ENCODE measurements at places on chromosomes 5 and 9. TPM values are rescaled to one million over a fixed set of nuclear protein-coding genes. Genes with fewer than 3 reads are reported as not detected.

GRCh38 chr5:67610186-67610912, 413.8 kb upstream of the CD180 start:
- DNase-seq, result no peak

- no peak for DNase-seq
Observed at GRCh38 chr5:128403333-128403732, 134.7 kb downstream of the FBN2 start.

DNA sequence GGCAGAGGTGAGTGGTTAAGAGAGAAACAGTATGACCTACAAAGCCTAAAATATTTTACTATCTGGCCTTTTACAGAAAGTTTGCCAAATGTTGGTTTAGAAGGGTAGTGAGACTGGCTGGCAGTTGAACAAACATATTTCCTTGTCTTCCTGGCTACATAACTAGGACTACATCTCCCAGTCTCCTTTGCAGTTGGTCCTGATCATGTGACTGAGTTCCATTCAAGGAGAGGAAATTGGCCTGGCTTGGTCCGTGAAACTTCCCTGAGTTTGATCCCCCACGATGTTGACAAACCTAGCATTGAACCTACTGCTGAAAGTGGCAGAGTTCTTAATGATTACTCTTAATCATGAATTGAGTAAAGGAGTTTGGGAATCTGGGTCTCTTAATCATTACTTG, 280.8 kb downstream of the SLIT3 start:
- DNase-seq, result no peak

DNA sequence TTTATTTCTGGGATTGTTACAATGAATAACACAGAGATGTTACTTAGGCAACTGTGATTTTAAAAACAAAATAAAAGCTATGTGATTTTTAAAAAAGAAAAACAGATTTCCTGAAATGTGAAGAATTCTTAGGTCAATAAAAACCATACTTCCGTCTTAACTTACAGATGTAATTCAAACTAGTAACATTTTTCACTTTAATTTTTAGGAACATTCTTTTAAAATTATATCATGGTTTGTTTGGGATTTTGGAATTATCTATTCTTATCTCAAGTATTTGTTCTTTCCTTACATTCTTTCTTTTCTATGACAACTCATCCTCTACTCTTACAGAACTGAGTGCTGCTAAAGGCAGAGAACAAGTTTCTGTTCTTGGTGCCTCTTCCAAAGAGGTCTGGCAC, 159.5 kb downstream of the RAPGEF6 start:
- DNase-seq, result no peak

- DNase-seq, result peak; percentile 64
Observed at GRCh38 chr5:178291969-178292825, 59.6 kb upstream of the PHYKPL start.

DNA sequence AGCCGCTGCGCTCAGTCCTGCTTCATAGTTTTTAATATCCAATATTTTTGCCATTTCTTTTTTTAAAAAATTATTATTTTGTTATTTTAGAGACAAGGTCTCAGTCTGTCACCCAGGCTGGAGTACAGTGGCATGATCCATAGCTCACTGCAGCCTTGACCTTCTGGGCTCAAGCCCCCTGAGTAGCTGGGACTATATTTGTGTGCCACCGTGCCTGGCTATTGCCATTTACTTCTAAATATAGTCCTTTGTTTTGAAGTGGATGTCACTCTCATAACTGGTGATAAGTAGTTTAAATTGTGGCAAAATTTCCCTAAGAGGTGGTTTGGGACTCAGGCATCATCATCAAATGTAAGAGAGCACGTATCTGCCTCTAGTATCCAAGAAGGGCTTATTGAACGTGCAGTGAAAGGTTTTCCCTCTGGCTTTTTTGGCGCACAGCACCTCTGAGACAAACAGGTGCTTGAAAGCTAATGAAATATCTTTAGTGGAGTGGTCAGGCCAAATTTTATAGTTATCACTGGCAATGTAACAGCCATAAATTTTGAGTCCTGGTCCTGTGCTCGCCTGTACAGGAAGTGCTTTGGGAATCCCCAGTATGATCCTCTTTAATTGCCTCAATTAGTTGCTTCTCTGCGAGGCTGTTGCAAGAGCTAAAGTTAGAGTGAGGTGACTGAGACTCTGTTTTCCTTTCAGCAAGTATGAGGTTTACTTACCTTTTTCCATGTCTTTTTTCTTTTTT, 14.8 kb downstream of the STXBP1 start:
- DNase-seq, result no peak

GRCh38 chr5:172115541-172115982, 72.5 kb downstream of the STK10 start:
- DNase-seq, result peak; percentile 57

DNA sequence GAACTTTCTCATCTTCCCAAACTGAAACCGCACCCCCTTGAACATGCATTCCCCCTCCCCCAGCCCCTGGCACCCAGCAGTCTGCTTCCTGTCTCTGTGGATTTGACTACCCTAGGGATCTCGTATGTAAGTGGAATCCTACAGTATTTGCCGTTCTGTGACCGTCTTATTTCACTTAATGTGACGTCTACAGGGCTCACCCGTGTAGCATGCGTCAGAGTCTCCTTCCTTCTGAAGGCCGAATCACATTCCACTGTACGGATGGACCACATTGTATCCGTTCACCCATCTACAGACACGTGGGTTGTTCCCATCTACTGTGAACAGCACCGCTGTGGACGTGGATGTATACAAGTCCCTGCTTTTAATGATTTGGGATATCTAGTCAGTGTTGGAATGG, 4.5 kb downstream of the PRRX2 start:
- DNase-seq, result no peak

DNA sequence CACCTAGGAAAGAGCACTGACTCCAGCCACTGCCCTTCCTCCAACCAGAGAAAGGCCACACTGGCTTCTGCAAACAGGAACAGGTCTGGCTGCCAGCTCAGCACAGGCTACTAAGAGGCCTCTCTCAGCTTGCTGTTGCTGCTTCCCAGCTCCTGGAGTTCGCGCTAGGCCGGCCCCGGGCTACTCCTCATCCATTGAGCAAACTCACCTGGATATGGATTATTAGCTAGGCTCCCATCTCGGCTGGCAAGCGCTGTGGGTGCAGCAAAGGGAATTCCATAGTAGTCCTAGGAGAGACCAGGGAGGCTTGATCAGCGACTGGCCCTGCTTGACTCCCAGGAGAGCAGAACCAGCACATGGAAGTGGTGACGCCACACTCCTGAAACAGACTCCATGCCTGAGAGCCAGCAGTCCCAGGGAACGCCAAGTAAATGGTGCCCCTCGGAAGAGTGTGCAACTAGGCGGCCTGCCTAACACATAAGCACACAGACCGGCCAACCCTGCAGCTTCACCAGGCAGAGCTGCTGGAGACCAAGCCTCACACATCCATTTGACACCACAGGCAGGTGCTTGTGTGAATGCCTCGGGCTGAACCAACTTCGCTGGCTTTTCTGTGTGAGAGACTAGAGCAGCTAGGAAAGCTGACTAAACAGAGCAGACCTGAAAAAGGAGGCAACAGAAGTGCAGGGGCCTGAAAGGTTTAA, 107.2 kb downstream of the UBE2R2 start:
- DNase-seq, result no peak

GRCh38 chr9:134339183-134339806, 13.0 kb downstream of the RXRA start:
- DNase-seq, result no peak

GRCh38 chr9:32502464-32502863, 23.5 kb downstream of the RIGI start:
- DNase-seq, result no peak

- no peak for DNase-seq
Observed at GRCh38 chr9:106708475-106709146, 154.4 kb upstream of the ZNF462 start.

- DNase-seq, result no peak
Observed at GRCh38 chr5:135993335-135993879, 35.4 kb upstream of the TGFBI start.

DNA sequence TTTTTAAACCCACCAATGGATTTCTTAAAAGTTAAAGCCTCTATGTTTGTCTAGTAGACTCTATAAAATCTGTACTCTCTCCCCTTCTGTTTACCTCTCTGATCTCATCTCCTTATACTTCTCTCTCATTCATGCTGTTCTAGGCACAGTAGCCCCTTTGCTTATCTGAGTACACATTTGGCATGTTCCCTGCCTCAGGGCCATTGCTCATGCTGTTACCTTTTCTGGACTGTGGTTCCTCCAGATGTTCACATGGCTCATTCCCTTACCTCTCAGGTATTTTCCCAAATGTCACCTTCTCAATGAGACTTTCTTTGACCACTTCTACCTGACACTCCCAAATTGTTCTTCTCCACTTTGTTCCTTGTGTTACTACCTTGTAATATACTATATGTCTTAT, 176.1 kb downstream of the CWC27 start:
- DNase-seq, result no peak

DNA sequence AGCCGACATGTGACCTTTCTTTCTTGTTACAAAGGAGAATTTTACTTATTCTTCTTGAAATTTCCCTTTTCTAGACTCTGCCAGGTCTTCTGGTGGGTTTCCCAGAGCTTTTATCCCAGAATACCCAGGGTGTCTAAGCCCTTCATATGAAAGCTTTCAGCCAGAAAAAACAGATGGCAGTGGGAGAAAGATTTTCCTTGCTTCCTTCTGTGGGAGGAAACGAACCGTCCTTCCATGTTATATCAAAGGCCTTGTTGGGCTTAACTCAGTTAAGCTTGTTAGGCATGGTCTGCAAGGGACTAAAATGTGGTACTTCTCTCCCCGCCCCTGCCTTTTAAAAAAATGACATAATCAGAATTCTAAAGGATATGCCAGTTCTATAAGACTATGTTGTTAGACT, 47.5 kb downstream of the SPATA31D1 start:
- no peak for DNase-seq

- no peak for DNase-seq
Observed at GRCh38 chr9:114503009-114503408, 2.3 kb downstream of the WHRN start.

DNA sequence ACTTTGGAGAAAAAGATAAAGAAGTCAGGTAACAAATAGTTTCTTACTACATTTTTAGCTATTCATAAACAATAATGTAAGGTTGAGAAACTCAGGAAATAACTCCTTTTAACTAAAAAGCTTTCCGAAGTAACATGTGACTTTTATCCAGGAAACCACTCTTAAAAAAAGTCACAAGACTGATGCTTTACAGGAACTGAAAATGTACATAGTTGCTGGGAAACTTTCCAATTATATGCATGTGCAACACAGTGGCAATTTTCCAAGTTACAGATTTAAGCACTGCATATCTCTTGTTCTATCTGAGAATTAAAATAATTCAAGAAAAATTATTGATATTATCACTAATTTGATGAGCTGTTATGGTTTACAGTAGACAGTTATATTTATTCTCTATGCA, 105.2 kb downstream of the CDH10 start:
- DNase-seq, result no peak

- DNase-seq, result no peak
Observed at GRCh38 chr9:71826279-71826678, 58.0 kb upstream of the CEMIP2 start.

Gene ROR2
- 6.1 TPM for total RNA-seq

Gene DEPDC1B
- 4.8 TPM for total RNA-seq

Gene RNF180
- 20.9 TPM for total RNA-seq

Gene FST
- 6.2 TPM for total RNA-seq

Gene PROP1
- not detected for total RNA-seq

Gene ESM1
- total RNA-seq, result not detected

Gene COQ4
- total RNA-seq, result 103 TPM

Gene SLC36A2
- not detected for total RNA-seq

Gene ROPN1L
- not detected for total RNA-seq
